ENCODE measurements at places on chromosomes 13 and 19. TPM values are rescaled to one million over a fixed set of nuclear protein-coding genes. Genes with fewer than 3 reads are reported as not detected.

- no peak for DNase-seq
Measured at GRCh38 chr13:19663416-19663979, 30.0 kb downstream of the MPHOSPH8 start.

- no peak for DNase-seq
Measured at GRCh38 chr13:26495750-26496149, 61.7 kb upstream of the WASF3 start.

KLHL1 gene
- not detected for total RNA-seq

GRCh38 chr13:77305266-77305665 is 21.6 kb downstream of the MYCBP2 start:
- no peak for DNase-seq

DNA sequence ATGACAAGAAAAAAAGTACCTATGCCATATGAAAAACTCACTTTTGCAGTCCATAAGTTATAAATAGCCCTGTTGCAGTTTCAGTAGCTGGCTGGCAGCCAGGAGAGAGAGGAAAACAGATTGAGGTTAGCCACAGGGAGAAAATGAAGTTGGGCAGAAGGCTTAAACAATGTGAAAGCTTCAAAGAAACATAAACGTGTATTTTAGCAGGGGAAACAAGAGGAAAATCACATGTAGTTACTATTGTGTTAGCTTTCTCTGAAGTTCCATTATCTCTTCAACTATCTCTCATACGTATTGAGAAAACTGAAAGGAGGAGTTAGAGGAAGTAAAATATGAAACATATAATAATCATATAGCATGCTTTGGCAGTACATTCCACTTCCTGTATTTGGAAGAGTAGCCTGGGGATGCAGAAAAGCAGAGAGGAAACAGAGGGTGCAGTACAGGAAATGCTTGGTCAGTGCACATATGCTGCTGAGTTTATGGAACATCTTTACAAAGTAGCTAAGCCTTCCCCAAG is 1551.1 kb downstream of the EFNB2 start:
- no peak for DNase-seq

GRCh38 chr13:33931397-33932311 is 113.7 kb downstream of the RFC3 start:
- DNase-seq = peak; percentile 61

DNA sequence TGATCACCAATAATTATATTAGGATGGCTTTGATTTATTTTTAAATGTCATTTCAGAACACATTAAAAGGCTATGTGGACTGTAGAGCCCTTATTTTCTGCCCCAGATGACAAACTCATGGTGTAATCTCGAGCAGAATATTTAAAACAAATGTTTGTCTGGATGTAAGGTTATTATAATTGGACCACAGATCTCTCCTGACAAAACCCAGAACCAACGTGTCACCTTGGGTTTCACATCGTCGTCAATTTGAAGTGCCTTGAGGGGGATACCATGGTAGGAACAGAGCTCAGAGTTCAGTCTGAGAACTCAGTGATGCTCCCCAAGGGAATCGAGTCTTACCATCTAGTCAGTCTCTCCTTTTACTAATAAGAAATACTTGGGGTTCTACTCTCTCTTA is 2.8 kb downstream of the SACS start:
- DNase-seq = no peak

ABCA7 gene
- total RNA-seq = 25.6 TPM

DNA sequence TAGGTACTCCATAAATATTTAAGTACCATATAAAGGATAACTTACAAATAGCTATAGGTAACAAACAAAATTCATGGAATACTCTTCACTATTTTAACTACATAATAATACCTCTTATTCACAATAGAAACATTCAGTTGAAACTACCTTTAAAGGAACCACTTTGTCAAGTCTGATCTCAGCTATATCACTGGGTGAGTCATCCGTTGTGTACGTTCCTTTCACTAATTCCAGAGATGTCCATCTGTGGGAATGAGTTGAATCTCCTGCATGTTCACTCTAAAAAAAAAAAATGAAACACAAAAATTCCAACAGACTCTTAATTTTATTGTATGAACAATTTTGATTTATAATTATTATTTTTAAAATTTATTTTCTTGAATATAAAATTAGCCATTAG is 149.4 kb upstream of the FBXL3 start:
- DNase-seq = no peak
